ENCODE measurements at places on chromosomes 11 and 22. TPM values are rescaled to one million over a fixed set of nuclear protein-coding genes. Genes with fewer than 3 reads are reported as not detected.
A peak's percentile ranks its signal among the peaks of the same experiment; 100 is the strongest.

GRCh38 chr11:13972043-13972910, 9.8 kb downstream of the SPON1 start:
- no peak for DNase-seq

DNA sequence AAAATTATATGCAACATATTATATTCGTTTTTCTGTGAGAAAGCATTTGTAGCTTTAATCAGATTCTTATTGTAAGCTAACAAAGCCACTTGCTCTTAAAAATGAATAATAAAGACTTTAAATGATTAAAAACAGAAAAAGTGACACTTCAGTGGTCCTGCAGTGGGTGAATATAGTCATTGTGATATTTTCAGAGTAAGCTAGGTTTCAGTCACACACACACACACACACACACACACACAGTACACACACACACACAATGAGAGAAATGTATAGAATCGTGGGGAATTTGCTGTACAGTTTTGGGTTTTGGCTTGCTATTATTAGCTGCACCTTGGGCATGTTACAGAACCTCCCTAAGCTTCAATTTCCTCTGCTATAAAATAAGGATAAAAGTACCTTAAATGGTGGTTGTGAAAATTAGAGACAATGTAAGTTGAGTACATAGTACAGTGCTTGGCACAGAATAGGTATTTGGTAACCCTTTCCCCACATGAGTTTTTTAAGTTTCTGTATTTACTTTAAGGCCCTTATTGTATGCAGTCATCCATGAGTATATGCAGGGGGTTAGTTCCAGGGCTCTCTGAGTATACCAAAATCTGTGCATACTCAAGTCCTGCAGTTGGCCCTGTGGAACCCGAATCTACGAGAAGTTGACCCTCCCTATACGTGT, 39.8 kb downstream of the CSTPP1 start:
- DNase-seq: no peak

DNA sequence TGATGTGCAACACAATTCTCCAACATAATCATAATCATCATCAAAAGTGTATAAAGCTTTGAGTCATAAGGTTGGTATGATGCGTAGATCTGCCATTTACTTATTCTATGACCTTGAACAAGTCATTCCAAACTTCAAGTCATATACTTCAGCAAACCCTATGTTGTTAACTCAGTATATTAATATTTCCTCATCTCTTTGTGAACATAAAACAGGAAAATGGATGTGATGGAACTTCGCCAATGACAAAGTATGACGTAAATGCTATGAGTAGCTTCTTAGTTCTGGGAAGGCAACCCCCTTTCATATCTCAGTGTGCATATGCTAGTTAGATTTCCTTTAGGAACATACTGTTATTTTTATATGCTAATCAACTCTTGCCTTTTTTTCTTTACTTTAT, 102.7 kb upstream of the ANO3 start:
- DNase-seq: no peak

DNA sequence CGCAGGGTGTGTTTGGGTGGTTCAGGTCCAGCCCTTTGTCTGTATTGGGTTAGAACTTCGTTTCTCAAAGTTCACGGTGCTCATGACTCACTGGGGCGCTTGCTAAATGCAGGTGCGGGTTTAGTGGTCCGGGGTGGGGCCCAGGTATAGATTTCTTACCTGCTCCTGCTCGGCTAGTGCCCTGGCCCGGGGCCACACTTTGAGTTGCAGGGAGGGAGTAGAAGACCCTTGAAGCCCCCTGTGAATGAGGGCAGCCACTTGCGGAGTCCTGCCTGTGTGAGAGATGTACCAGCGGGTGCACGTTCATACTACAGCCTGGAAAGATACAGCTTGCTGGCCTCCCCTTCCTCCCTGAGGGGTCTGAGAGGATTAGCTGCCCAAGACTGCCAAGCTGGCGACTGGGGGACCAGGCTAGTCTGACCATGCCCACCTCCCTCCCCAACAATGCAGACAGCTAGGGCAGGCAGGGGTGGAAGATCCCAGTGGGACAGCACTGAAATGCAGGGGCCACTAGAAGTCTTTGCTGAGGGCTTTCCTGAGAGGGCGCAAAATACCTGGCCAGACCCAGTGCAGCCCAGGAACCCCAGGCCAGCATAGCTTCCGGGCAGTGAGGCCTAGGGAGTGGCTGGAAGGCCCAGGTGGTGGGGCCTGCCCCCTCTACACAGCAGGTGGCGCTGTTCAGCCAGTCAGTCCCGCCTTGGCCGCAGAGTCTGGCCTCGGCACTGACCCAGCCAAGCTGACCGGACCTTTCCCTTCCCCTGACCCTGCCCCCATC, 5.1 kb upstream of the MYRF start:
- peak; percentile 97 for DNase-seq

DNA sequence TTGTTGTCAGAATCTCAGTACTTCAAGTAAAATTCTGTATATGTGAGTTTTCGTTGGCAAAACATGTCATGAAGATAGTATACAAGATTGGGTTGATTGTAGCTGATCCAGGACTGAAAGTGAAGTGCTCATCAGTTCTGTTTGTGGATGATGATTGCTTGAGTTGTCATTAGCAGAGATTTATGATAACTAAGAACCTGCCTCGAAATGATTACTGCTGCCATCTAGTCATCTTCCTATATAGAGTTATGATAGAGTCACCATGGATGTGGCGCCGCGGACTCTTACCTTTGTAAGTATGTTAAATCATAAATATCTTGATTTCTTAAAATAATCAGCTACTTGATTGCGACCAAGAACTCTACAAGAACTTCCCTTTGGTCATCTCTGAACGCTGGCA, 27.9 kb upstream of the MYO18B start:
- DNase-seq: no peak

OR4C46 gene
- total RNA-seq: not detected

DNA sequence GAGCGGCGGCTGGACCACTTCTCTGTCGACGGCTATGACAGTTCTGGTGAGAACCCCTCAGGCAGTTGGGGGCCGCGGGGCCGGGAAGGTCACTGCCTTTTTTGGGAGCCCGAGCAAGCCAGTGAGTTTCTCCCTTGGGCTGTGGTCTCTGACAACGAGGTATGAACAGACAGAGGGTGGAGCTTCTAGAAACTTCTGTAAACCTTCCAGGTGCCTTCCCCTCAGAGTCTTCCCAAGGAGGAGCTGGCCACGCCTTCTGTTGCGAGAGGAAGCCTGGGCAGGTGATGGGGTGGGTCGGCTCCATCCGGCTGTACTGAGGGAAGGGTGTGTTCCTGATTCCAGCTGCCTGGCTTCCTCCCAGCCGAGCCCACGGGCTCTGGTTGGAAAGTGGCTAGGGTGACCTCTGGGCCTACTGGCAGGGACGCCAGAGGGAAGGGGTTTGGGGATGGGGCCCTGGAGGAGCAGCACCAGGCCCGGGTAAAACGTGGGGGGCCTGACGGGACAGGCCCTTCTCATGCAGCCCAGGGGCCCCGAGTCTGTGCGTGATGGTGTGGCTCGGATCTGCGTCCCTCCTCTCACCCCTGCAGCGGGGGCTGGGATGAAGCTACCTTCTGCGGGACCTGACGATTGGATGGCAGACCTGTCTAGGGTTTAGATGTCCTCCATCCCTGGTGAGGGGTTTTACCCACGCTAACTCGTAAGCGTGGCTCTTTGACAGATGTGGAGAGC, 110.8 kb downstream of the KCNQ1OT1 start:
- peak; percentile 71 for DNase-seq

GRCh38 chr11:25992294-25992693, 339.6 kb upstream of the ANO3 start:
- no peak for DNase-seq

SLC25A1 gene
- total RNA-seq: 462 TPM

- no peak for DNase-seq
Measured at GRCh38 chr11:8032576-8033304, 45.6 kb downstream of the EIF3F start.

- no peak for DNase-seq
Measured at GRCh38 chr11:115920092-115920461, 415.9 kb upstream of the CADM1 start.

DNA sequence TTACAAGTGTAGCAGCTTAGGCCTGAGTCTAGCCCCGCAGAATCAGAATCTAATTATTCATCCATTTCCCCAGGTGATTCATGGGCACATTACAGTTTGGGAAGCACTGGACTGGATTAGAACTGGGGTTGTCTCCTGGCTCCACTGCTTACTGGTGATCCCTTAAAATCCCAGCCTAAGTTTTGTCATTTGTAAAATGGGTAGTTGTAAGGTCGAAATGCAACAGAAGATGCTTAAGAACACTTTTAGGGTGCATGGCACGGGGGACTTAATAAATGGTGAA, 1.3 kb downstream of the STX3 start:
- no peak for DNase-seq

DNA sequence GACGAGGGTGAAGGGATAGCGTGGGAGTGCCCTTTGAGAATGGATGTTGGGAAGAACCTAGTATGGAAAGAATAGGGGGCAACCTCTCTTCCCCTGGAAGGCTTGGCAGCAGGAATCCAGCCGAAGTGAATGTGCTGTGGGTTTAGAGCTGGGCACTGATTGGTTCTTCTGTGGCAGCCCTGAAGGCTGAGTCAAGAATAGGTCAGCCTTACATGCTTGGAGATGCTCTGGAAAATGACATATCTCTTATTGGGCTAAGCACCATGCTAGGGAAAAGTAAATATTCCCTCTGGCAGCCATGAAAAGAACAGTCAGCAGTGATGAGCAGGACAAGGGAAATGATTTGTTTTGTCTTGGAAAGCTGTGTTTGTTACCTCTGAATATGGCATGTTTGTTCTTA, 149.5 kb downstream of the COMMD9 start:
- no peak for DNase-seq
